ENCODE measurements at places on chromosomes 3 and 15.

DNA sequence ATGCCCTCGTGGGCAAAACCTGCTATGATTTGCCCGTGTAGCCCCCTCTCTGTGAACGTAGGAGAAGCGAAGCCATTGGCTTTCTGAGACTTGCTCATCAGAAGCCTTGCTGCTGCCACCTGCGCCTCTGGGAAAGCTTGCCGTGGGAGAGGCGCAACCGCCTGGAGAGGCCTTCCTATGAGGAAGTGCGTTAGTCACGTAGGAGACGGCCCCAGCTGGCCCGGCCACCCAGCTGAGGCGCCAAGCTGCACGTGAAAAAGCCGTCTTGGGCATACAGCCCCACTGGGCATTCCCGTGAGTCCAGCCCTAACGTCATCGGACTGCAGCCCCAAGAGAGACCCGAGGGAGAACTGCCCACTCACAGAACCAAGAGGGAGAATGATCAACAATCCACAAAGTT lies 49.1 kb upstream of the TJP1 start:
- no peaks in the 10 kb centered on the region for H3K4me1 ChIP-seq
- DNase-seq = no peak
- no peak overlapping the region for H3K27ac ChIP-seq
- no peaks in the 10 kb centered on the region for H3K27me3 ChIP-seq

DNA sequence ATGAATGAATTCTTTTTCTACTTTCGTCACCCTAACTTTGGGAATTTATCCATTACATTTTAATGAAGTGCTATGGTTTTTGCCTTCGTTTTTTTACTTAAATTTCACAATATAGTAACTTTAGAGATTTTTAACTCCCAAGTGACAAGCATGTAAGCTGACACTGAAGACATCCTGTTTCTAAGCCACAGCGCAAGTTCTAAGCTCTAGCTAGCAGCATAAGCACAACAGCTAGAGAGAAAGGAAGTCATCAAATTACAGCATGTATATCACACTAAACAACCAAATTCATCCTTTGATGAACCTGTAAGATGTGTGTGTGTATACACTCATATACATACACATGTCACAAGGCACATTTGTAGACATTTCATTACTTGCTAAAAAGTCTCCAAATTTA lies 119.3 kb downstream of the P3H2 start:
- peaks cover 4% of the 10 kb centered on the region for H3K36me3 ChIP-seq
- no peak overlapping the region for H3K27ac ChIP-seq
- DNase-seq = no peak
- no peaks in the 10 kb centered on the region for H3K4me1 ChIP-seq
- H3K4me3 ChIP-seq = no peak overlapping the region

- no peak overlapping the region for H3K27ac ChIP-seq
- no peaks in the 10 kb centered on the region for H3K36me3 ChIP-seq
These were observed 31.7 kb downstream of the PLSCR4 start for GRCh38 chr3:146218880-146219866.

DNA sequence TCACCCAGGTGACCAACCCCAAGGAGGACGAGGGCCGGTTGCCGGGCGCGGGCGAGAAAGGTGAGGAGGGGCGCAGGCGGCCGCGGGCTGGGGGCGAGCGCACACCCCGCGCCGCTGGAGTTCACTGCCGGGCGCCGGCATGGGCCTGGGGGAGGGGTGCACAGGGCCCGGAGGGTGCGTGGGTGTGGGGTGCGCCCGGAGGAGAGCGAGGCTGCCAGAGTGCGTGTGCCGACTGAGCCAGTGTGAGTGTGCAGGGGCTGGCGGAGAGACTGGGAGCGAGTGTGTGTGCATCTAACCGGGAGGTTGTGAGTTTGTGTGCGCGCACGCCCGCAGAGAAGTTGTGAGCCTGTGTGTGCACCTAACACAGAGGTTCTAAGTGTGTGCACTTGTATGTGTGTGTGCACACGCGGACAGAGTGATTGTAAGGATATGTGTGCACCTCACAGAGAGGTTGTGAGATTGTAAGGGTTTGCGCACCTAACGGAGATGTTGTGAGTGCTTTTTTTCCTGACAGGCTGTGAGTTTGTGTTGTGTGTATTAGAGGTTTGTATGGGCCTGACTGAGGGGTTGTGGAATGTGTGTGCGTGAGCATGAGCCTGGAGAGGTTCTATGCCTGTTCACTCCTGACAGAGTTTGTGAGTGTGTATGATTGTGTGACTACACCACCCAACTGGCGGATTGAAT lies 681 bp downstream of the CTDSPL start:
- H3K4me3 ChIP-seq = peak overlapping the region; percentile 40
- H3K36me3 ChIP-seq = no peaks in the 10 kb centered on the region
- no peak overlapping the region for H3K27ac ChIP-seq
- no peak for DNase-seq
- H3K27me3 ChIP-seq = peaks cover 45% of the 10 kb centered on the region

DNA sequence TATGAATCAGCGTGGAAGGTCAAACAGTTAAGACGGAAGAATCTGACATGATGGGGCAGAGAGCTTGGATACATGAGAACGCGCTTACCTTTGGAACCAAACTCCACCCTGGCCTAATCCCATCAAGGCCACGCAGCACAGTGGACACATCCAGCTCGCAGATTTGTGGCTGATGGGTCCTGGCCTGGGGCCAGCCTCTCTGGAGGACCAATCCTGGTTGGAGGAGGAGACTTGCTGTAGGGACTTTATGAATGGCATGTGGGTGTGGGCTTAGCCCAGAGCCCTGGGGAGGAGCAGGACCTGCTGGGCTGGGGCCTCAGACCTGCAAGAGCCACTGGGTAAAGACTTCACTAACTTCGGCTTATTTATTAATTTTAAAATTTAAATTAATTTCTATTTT lies 73.4 kb upstream of the ANKRD34C start:
- no peaks in the 10 kb centered on the region for H3K36me3 ChIP-seq
- no peak for DNase-seq
- no peak overlapping the region for H3K27ac ChIP-seq
- H3K4me3 ChIP-seq = no peak overlapping the region

DNA sequence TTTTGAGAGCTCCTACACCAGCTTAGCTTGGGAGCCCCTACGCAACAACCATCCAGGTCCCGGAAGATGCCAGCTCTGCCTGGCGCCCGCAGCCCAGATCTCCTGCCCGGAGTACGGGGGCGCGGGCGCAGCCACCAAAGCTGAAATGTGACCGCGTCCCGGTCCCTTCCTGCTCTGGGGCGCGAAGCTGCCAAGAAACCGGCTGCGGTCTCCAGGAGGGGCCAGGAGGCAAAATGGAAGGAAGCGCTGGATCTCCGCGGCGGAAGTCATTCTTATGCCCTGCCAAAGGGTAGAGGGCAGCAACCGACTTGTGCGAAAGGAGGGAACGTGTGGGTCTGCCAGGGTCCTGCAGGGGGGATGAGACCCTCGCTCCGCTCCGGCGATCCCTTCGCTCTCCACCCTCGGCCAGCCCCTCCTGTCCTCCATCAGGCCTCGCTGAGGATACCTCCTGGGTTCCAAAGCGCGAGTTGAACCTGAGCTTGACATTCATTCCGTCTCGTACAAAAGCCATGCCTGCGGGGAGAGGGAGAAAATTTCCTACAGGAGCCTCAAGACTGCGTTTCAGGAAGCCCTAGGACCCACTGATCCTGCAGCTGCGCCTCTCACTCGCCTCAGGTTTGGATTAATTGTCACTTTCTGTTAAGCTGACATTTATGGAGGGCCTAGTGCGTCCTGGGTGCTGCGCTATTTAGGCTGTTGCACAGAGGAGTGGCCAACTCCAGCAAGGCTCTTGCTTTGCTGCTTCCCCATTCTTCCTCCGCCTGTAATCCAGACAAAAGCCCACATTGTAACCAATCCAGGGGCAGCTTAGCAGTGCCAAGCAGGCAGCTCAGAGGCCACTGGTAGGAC lies 98.3 kb upstream of the VGLL3 start:
- H3K36me3 ChIP-seq = no peaks in the 10 kb centered on the region
- peak overlapping the region; percentile 29 for H3K4me3 ChIP-seq

GRCh38 chr3:34925851-34926250 lies 713.5 kb upstream of the ARPP21 start:
- no peaks in the 10 kb centered on the region for H3K36me3 ChIP-seq
- no peaks in the 10 kb centered on the region for H3K27me3 ChIP-seq
- DNase-seq = no peak
- H3K4me3 ChIP-seq = no peak overlapping the region

GRCh38 chr3:68699541-68699940 lies 232.8 kb downstream of the TAFA4 start:
- H3K27me3 ChIP-seq = peaks cover 10% of the 10 kb centered on the region
- no peak for DNase-seq
- no peak overlapping the region for H3K27ac ChIP-seq
- H3K4me3 ChIP-seq = no peak overlapping the region
- no peaks in the 10 kb centered on the region for H3K36me3 ChIP-seq

DNA sequence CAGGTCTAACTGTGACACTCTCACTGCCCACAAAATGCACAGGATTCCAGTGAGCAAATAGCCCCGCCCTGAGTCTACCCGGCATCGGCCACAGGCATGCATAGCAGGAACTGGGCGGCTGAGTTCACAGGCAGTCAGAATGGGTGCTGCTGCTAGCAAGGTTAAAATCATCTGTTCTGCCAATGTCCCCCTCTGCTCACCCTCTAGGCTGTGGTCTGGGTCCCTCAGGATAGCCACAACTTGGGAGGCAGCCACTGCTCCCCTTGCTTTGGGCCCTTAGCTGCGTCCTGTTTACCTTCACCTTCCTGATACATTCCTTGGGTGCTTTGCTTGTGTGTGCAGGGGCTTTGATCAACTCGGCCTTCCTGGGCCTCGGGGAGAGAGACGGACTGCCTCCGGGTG lies 232.9 kb upstream of the RGMA start:
- H3K36me3 ChIP-seq = no peaks in the 10 kb centered on the region
- no peak for DNase-seq
- no peak overlapping the region for H3K27ac ChIP-seq
- no peaks in the 10 kb centered on the region for H3K4me1 ChIP-seq
- peaks cover 14% of the 10 kb centered on the region for H3K27me3 ChIP-seq
- H3K4me3 ChIP-seq = no peak overlapping the region

DNA sequence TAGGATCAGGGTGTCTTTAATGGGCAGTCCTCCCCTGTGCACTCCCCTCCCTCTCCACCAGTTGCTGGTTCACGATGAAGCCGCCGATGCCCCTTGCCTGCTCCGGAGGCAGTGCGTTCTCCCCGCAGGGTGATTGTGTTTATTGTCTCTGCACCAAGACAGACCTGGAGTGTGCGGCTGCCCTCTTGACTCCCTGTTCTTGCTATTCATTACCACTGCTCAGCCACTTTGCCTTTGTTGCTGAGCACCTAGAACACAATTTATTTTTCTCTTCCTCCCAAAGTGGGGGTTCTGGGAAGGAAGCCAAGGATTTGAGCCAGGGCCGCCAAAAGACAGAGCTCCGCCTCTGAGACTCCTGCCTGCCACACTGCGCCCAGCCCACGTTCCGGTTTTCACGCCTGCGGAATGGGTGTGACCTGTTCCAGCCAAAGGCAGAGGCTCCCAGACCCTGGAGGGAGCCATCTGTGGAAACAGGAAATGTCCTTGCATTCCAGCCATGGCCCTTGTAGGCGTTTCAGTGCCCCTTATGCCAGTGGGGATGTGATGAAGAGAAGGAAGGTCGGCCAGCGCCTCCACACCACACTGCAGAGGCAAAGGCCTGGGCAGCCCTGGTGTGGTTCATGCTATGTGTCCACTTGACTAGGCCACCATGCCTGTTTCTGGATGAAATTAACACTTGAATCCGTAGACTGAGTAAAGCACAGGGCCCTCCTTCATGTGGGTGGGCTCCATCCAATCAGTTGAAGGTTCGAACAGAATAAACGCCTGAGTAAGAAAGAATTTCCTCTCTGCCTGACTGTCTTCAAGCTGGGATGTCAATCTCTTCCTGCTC lies 85.8 kb downstream of the HMG20A start:
- H3K27me3 ChIP-seq = no peaks in the 10 kb centered on the region
- H3K27ac ChIP-seq = no peak overlapping the region
- H3K4me3 ChIP-seq = no peak overlapping the region
- DNase-seq = no peak
- no peaks in the 10 kb centered on the region for H3K4me1 ChIP-seq

GRCh38 chr15:70140025-70140542 lies 42.4 kb upstream of the TLE3 start:
- no peak overlapping the region for H3K4me3 ChIP-seq
- H3K36me3 ChIP-seq = no peaks in the 10 kb centered on the region
- H3K4me1 ChIP-seq = peaks cover 28% of the 10 kb centered on the region
- peaks cover 62% of the 10 kb centered on the region for H3K27me3 ChIP-seq

GRCh38 chr3:170002879-170003278 lies 34.9 kb upstream of the GPR160 start:
- H3K4me3 ChIP-seq = no peak overlapping the region
- H3K27me3 ChIP-seq = no peaks in the 10 kb centered on the region
- no peak for DNase-seq
- peaks cover 12% of the 10 kb centered on the region for H3K4me1 ChIP-seq
- no peak overlapping the region for H3K27ac ChIP-seq

- H3K4me3 ChIP-seq = no peak overlapping the region
- H3K27ac ChIP-seq = no peak overlapping the region
- H3K27me3 ChIP-seq = no peaks in the 10 kb centered on the region
- H3K36me3 ChIP-seq = no peaks in the 10 kb centered on the region
- no peak for DNase-seq
These were observed 9.6 kb upstream of the ANXA2 start for GRCh38 chr15:60407415-60407805.

- no peaks in the 10 kb centered on the region for H3K36me3 ChIP-seq
- no peak overlapping the region for H3K4me3 ChIP-seq
- no peaks in the 10 kb centered on the region for H3K27me3 ChIP-seq
- H3K4me1 ChIP-seq = no peaks in the 10 kb centered on the region
- no peak for DNase-seq
These were observed 48.9 kb upstream of the CPNE4 start for GRCh38 chr3:132083583-132084279.

DNA sequence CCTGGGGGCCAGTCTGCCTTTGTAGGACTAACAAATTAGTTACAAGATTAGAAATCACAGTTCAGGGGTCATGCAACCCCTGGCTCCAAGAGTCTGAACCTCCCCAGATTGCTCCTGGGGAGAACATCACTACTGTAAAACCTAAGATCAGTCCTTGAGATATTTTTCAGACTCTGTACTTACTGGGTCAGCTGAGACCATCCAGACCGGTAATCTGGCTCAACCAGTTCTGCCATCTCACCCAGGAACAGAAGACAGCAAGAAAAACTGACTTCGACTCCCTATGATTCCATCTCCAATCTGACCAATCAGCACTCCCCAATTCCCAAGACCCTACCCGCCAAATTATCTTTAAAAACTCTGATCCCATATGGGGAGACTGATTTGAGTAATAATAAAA lies 47.5 kb downstream of the NMD3 start:
- no peak for DNase-seq
- no peak overlapping the region for H3K27ac ChIP-seq
- no peak overlapping the region for H3K4me3 ChIP-seq
- no peaks in the 10 kb centered on the region for H3K27me3 ChIP-seq

Measured in effector memory CD8-positive, alpha-beta T cell (primary cell).